Caki2 (cell line): ENCODE measurements at places on chromosomes 2 and 18.

DNA sequence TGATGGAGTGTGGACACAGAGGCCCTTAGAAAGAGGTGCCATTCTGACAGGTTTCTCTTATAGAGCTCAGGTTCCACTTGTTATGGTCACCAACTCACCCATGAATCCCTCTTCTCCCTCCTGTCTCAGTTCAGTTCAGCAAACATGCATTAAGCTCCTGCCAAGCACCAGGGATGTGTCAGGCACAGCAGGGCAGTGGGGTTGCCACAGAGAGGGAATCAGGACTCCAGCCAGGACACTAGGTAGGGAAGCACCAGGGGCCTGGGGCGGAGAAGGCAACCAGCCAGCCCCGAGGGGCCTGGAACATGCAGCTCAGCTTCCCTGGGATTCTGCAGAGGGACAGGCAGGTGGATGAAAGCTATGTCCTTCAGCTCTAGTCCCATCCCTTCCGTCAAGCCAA, 44.6 kb downstream of the TOGARAM2 start:
- no peak for DNase-seq

DNA sequence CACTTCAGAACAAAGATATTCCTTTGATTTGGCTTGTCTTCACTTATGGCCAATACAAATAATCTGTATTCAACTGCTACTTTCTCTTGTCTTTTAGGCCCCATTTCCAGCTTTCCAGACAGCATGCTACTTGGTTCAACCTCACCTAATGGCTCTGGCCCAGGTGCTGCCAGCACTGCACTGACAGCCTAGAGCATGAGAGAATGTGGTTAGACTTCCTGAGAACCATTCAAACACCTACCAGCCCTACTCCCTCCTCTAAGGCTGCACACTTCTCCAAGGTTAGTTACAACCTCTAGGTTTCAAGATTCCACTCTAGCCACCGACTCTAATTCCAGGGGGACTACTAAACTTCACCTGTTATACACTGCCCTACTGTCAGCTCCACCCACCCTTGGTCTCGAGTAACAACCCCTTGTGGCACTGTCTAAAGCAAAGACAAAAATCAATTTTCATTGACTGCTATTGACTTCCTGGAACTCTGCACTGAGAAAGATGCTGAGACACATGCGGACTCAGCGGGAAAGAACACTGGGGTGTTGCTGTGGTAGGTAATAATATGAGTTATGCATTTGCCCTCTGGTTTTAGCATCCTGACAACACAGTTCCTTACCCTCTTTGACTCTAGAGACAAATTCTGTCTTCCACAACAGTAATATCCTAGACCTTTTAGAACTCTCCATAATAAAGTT, 38.2 kb downstream of the PLEKHM3 start:
- DNase-seq = no peak

GRCh38 chr2:62304429-62305417, 108.8 kb downstream of the B3GNT2 start:
- DNase-seq = no peak

- no peak for DNase-seq
Measured at GRCh38 chr2:234300391-234300925, 196.4 kb downstream of the ARL4C start.

- DNase-seq = no peak
Measured at GRCh38 chr2:151765760-151766410, 31.6 kb upstream of the NEB start.

DNA sequence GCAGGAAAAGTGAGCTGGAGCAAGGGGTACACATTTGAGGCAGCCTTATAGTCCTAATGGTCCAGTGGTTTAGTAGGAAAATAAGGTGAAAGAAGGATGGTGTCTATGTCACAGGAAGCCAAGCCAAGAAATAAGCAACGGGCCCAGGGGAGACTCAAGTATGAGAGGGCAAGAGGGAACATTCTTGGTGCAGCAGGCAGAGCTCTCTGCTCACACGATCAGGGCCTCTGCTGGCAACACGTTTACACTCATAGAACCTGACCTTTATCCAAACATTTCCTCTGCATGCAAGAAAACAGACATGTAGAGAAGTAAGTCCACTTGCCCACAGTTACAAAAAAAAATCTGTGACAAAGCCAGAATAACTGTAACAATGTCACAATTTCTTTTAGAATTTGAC, 32.6 kb upstream of the LRRC30 start:
- DNase-seq = no peak

GRCh38 chr2:203787979-203788378, 79.6 kb upstream of the CTLA4 start:
- no peak for DNase-seq

GRCh38 chr2:156580501-156580900, 144.3 kb downstream of the GPD2 start:
- no peak for DNase-seq

- DNase-seq = peak; percentile 61
Measured at GRCh38 chr2:207792244-207792785, 22.6 kb upstream of the FZD5 start.

DNA sequence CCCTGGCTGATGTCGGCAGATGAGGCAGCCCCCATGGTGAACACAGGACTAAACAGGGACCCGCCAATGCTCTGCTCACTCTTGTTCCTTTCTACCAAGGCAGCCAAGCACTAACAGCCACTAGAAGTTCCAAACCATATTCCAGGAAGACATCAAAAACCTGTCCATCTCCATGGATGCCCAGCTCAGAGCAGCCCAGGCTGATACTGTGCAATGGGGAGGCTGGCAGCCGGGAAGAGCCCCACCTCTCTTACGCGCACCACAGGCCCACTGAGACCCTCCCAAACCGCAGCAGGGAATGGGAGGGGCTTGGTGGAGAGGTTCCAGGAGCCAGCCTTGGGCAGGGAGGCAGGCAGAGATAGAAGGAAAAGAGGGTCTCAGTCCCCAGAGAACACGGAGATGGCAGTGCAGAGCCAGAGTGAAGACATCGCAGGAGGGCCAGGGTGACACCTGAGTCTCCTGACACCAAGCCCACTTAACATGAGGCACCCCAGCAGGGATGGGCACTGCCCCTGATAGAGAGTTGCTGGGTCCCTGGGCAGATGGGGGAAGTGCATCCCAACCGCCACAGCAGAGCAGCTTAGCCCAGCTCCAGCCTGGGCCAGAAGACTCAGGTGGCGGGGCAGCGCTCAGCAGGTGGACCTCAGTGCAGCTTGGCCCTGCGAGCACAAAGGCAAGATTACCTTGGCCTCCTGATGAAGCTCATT, 3.4 kb downstream of the HS6ST1 start:
- DNase-seq = no peak

- no peak for DNase-seq
Measured at GRCh38 chr2:222264791-222265320, 33.9 kb downstream of the PAX3 start.

DNA sequence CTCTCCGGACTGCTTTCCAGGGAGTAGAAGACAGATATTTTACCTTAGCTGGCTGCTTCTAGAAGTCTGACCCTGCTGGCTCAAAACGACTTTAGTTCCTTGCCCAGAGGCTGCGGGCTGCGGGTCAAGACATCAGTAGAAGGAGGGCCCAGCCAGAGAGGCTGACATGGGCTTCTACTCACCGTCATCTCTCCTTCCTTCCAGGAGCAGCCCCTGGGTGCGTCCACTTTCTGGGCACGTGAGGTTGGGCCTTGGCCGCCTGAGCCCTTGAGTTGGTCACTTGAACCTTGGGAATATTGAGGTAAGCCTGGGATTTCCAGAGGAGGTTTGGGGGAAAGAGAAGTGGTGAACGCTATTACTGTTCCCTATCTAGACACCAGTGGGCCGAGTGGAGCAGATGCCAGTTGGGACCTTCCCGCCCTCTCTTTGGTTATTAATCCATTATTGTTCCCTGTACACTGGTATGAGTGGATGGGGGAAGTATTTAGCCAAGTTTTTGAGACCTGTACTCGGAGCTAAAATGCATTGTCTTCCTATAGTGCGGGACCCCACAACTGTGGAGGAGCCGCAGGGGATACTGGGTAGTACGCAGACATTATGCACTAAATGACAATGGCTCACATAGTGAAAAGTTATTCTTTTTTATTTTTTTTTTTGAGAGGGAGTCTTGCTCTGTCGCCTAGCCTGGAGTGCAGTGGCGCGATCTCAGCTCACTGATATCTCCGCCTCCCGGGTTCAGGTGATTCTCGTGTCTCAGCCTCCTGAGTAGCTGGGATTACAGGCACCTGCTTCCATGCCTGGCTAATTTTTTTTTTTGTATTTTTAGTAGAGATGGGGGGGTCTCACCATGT, 26.3 kb upstream of the CASP8 start:
- DNase-seq = peak; percentile 21

GRCh38 chr2:157911750-157912149, 35.6 kb upstream of the ACVR1 start:
- no peak for DNase-seq

DNA sequence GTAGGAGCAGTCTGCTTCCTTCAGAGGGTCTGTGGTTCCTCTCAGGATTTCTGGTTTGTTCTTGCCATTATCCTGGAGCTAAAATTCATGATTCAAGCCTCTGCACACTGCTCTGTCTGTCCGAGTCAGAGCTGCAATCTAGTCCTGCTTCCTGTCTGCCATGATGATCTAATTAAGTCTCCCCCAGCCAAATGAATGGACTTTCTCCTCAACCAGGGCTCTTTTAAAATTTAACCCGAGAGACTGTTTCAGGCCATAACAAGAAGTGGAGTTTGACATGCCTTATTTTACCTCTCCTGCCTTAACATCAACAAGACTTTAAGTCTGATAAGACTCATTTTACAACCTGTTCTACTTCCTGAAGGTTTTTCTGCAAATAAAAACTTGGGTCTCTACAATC, 1009.6 kb upstream of the DDX18 start:
- DNase-seq = no peak

GRCh38 chr2:9423922-9424272, 443 bp downstream of the CPSF3 start:
- DNase-seq = peak; percentile 14

GRCh38 chr2:157500334-157500733, 56.4 kb upstream of the CYTIP start:
- DNase-seq = no peak

GRCh38 chr2:128644718-128645256, 326.1 kb upstream of the HS6ST1 start:
- DNase-seq = no peak

DNA sequence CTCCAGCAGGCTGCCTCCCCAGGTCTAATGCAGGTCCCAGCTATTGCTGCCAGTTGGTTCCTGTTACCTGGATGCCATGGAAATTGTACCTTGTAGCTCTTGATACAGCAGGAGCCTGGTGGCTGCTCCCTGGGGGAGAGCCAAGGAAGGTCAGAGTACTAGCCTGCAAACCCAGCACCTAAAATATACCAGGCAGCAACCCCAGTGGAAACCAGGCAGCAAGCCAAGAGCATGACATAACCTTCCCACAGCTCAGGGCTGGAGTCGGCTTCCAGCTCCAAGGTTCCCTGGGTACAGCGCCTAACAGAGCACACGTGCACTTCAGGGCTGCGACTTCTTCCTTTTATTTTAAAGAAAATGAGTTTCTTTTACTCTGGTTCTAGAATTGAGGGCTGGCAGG, 30.3 kb downstream of the TNP1 start:
- no peak for DNase-seq

DNA sequence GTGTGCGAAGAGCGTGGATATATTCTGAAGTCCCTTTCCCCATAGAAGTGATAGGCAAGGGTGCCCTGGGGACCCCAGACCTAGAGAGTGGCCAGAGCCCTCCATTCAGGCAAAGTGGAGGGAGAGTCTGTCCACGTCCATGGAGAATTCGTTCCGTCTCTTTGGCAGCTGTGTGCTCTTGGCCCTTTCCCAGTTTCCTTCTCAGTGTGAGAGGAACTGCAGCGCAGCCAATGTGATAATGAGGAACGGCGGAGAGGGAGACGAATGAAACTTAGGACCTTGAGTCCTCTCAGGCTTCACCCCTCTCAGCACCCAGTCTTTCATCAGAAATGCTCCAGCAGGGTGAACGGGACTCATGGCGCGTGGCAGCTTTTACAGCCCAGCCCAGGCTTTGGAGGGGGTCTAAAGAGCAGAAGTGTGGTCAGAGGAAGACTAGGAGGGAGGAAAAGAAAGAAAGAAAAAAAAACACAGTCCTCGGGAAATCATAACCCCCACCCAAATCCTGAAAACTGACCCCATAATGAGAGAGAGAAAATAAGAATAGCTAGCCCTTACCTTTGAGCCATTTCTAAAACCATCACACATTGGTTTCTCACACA, 95.0 kb upstream of the RIOK3 start:
- DNase-seq = no peak

- DNase-seq = peak; percentile 7
Measured at GRCh38 chr2:38907743-38908562, 18.3 kb downstream of the ARHGEF33 start.

- DNase-seq = no peak
Measured at GRCh38 chr2:178863856-178864620, 56.8 kb upstream of the TTN start.

- no peak for DNase-seq
Measured at GRCh38 chr2:230925879-230926765, 1.1 kb upstream of the GPR55 start.

- no peak for DNase-seq
Measured at GRCh38 chr2:30931841-30932407, 124.7 kb upstream of the CAPN13 start.

GRCh38 chr2:196314780-196315179, 143.4 kb upstream of the STK17B start:
- DNase-seq = peak; percentile 78

DNA sequence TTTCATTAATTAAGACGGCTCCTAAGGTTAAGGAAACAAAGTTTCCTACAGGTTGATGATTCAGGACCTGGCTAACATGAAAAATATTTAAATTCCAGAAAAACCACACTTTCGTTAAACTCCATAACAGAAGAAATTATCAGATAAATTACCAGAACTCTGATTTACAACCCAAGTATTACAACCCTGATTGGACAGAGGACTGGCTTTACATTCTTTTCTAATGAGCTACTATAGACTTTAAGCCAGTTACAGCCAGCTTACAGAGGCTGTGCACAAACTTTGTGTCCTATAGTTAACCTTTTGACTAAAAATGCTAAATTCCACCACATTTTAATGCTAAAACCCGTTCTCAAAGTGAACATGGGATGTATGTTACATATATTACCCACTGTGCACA, 458.6 kb downstream of the KCNJ3 start:
- DNase-seq = no peak
